ENCODE measurements at places on chromosomes 7 and 10. TPM values are rescaled to one million over a fixed set of nuclear protein-coding genes. Genes with fewer than 3 reads are reported as not detected.
A peak's percentile ranks its signal among the peaks of the same experiment; 100 is the strongest.

GRCh38 chr10:56605051-56605450 is 244.0 kb upstream of the ZWINT start:
- no peak for DNase-seq

DNA sequence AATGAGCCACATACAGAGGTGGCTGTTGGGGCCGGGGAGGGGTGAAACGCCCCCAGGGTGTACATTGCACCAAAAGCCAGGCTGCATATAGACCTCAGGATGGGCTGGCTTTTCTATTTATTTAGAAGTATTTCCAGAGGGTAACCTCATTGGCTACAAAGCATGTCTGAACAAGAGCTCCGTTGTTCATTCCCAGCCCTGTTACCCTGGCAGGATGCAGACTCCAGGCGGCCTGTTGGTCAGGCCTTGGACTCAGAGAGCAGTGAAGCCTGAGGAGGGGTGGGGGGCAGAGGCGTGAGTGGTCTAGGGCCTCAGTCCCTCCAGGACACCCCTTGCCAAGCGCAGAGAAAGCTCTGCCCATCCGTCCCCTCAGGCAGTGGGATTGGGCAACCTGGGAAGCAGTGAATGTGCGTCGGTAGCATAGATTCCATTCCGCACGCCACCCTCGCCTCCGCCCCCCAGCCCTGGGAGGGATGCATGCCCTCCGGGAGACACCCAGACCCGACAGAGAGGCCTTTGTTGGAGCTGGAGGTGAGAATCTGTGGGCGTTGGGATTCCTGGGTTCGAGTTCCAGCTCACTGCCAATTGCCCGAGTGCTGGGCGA is 41.9 kb downstream of the TCF7L2 start:
- DNase-seq = no peak

- DNase-seq = peak; percentile 58
Observed at GRCh38 chr10:74213571-74214162, 62.6 kb downstream of the ADK start.

DNA sequence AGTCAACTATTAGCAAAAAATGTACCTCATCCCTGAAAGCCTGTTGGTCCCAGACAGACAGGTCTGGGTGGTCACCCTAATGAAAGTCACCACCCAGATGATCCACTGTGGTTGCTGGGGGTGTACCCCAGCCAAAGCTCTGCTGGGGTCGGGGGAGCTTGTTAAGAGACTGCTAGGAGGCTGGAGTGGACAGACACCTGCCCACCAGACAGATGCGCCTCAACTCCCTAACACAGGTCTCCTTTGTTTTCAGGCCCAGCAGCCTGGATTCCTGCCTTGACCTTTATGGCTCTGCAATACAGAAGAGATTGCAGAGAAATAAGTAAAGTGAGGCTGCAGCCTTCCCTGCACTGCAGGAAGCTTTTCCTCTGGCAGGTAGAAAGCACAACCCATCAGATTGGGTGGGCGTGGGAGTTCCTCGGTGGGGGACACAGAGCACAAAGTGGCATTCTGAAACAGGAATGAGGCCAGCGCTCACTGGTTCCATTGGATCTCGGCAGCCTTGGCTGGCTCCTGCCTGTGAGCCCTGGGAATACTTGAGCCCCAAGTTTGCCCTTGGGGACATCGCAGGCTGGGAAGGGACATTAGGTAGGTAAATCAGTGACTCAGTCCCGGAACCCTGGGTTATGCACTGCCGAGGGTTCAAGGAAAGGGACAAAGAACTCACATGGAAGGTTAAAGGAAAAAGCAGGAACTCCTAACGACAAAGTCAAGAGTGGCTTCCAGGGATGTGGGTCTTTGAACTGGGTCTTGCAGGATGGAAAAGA is 18.0 kb upstream of the ZNF488 start:
- DNase-seq = no peak

- DNase-seq = peak; percentile 31
Observed at GRCh38 chr10:29392376-29393021, 103.6 kb downstream of the LYZL1 start.

DNA sequence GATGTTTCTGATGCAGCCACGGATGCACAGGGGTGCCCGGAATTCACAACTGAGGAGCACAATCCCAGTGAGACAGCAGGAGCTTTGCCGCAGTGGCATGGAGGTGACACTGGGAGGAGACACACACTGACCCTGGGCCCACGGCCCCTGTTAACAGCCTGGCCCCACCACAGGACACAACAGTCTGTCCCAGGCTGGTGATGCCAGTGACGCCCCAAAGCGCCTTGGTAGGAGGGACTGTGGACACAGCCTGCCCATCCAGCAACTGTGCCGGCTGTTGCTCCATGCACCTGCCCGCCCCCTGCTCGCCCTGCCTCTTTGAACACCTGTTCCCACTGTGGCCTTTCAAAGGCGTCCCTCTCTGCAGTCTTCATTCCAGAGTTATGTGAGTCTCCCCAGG is 49.8 kb downstream of the KLF6 start:
- DNase-seq = no peak

DNA sequence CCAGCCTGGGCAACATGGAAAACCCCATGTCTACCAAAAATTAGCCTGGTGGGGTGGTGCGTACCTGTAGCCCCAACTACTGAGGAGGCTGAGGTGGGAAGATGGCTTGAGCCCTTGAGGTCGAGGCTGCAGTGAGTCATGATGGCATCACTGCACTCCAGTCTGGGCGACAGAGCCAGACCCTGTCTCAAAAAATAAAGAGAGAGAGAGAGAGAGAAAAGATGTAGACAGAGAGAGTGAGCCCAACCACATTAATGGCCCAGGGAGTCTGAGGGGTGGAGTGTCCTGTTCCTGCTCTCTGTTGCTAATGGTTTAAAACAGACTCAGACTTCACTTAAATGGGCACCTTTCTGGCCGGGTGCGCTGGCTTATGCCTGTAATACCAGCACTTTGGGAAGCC is 455.7 kb upstream of the GALNT17 start:
- DNase-seq = no peak

- no peak for DNase-seq
Observed at GRCh38 chr10:63919575-63920279, 398.5 kb downstream of the REEP3 start.

- DNase-seq = no peak
Observed at GRCh38 chr10:87860816-87861403, 2.4 kb downstream of the KLLN start.

DNA sequence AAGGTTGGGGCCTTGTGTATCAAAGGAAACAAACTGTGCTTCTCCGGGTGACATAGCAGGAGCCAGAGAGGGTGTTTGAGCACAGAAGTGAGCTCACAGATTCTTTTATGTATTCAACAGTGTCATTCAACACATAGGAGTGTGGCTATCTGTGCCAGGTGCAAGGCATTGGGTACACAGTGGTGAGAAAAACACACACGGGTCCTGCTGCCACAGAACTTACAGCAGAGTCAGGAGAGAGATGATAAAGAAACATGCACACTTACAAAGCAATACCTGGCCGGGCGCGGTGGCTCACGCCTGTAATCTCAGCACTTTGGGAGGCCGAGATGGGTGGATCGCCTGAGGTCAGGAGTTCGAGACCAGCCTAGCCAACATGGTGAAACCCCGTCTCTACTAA is 16.3 kb upstream of the ECHDC3 start:
- DNase-seq = no peak

GRCh38 chr7:84693483-84693882 is 493.4 kb downstream of the SEMA3D start:
- DNase-seq = no peak

DNA sequence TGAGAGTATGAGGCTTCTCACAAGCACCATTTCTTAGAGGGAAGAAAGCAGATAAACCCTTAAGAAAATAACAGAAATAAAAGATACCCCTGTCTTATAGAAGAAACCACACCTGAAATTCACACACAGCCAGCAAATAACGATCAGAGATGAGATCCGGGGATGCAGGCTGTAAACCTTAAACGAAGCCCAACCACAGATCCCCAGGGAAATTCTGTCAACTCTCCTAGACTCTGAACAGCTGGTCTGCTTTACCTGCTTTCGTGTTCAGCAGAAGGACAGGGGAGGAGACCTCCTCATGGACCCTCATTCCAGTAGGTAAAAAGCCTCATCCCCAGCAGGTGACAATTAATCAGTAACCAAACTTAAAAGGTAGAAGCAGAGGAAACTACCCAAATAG is 45.0 kb downstream of the VOPP1 start:
- no peak for DNase-seq

DNA sequence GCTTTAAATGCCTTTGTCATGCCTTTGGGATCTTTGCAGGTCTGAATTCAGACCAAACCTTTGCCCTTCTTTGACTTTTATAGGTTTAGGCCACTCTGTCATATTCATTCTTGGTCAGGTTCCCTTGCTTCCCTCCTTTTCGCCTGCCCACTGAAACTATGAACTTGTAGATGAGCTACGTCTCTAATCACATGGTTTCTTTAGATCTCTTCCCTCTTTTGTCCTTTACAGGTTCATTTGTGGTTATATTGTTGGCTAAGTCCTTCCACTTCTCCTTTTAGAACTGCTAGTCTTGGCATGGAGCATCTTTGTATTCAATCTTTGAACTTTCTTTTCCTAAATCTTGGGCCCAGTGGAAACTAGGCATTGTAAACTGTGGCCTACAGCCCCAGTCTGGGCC is 104.0 kb upstream of the ZEB1 start:
- DNase-seq = no peak

- DNase-seq = no peak
Observed at GRCh38 chr10:15801641-15802040, 58.7 kb downstream of the MINDY3 start.

- no peak for DNase-seq
Observed at GRCh38 chr10:103709341-103709920, 145.9 kb downstream of the SH3PXD2A start.

DNA sequence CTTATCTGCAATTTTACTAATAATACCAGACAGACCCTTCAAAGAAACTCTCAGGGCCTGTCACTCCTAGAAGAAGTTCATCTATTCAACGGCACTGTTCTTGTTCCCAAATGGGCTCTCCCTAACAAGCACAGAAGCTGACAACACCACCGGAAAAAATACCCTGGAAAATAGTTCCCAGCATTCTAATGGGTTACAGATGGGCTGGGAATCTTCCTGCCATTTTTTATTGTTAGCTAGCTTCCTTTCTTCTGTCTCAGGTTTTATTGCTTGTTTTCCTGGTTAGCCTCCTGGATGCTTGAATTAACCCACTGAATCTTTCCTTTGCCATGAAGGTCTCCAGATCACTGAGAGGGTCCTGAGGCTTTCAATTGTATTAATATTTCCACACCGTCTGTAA is 689.8 kb upstream of the NRP1 start:
- DNase-seq = no peak

- no peak for DNase-seq
Observed at GRCh38 chr10:104321725-104322415, 16.4 kb downstream of the ITPRIP start.

GRCh38 chr7:135924302-135924701 is 52.9 kb downstream of the MTPN start:
- no peak for DNase-seq

DNA sequence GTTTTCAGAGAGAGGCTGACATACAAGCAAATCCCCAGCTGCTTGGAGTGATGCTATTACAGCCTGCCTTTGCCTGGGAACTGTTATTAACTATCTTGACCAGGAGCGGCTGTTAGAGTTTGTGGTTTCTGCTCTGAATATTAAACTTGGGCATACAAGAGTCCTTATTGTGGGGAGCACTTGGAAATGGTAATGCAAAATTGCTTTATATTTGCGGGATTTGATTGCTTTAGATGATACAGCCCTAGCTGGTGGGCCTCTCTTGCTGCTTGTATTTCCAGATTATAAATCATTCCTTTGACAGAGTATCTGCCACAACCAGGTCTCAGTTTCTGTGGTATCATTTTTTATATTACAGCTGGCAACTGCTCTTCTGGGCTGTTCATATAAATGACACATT is 101.9 kb upstream of the FAM204A start:
- DNase-seq = no peak

DNA sequence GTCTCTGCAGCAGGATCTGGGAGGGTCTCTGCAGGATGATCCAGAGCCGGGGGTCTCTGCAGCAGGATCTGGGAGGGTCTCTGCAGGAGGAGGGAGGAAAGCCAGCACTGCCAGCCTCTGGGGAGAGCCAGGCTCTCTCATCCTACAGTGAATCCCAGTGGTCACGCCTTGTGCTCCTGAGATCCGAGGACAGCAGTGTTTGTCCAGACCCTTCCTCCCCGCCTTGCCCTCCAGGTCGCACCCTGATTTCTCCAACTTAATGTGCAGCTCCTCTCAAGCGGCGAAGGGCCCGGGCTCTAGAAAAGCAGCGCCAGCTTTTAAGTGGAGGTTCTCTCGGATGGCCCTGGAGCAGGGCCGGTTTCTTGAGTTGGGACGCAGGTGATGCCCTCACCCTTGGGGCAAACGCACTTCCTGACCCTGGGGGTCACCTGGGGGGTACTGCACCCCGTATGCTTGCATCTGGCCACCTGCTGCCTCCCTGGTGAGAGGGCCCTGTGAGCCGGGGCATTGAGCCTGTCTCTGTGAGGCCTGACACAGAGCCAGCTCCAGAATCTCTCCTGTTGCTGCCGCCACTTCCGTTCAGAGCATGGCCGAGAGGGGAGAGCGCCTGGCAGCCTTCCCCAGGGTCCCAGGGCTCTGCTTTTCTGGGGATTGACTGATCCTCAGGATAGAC is 111.6 kb downstream of the ACTR3B start:
- DNase-seq = no peak

- DNase-seq = no peak
Observed at GRCh38 chr10:91105269-91105668, 115.2 kb upstream of the PCGF5 start.

DNA sequence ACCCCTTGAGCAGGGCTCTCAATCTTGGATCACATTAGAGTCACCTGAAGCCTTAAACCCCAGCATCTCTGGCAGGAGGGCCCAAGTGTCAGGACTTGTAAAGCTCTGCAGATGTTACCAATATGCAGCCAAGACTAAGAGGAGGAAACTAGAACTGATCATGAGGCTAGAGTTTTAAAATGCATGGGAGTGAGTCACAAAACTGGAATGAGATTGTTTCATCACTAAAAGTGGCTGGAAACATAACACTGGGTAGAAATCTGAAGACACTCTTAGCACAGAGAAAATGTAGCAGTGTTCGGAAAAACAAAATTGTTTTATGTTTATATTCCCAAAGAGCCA is 63.3 kb upstream of the GHITM start:
- DNase-seq = no peak

DNA sequence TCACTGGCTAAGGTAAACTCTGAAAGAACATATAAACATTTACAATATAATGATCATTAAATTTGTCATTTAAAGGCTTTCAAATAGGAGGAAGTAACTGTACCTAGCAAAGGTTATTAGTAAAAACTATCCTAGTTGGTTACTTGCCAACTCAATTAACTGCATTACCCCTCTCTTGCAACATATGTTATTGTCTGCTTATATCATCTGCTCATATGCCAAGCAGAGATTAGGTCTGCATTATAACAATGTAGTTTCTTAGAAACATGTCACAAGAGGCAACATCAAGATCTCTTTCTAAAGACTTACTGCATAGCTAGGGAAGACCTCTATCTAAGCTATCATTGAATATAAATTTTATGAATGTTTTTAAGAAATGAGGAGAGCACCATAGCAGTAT is 132.5 kb downstream of the RELN start:
- DNase-seq = no peak

GRCh38 chr7:77738871-77739270 is 42.6 kb downstream of the RSBN1L start:
- no peak for DNase-seq

HTR5A gene
- not detected for total RNA-seq

PNLIPRP1 gene
- total RNA-seq = not detected

SLIT1 gene
- not detected for total RNA-seq

TUBAL3 gene
- 1.6 TPM for total RNA-seq

BAIAP2L1 gene
- 31.5 TPM for total RNA-seq

ELN gene
- total RNA-seq = not detected

HEPACAM2 gene
- total RNA-seq = not detected

CYP3A4 gene
- total RNA-seq = not detected

ADCYAP1R1 gene
- not detected for total RNA-seq

MINDY4 gene
- total RNA-seq = 3.6 TPM

IFIT1B gene
- not detected for total RNA-seq

HMX2 gene
- 1.1 TPM for total RNA-seq

Measured in NCI-H460 (cell line).